ENCODE measurements at places on chromosomes 16 and 17.

DNA sequence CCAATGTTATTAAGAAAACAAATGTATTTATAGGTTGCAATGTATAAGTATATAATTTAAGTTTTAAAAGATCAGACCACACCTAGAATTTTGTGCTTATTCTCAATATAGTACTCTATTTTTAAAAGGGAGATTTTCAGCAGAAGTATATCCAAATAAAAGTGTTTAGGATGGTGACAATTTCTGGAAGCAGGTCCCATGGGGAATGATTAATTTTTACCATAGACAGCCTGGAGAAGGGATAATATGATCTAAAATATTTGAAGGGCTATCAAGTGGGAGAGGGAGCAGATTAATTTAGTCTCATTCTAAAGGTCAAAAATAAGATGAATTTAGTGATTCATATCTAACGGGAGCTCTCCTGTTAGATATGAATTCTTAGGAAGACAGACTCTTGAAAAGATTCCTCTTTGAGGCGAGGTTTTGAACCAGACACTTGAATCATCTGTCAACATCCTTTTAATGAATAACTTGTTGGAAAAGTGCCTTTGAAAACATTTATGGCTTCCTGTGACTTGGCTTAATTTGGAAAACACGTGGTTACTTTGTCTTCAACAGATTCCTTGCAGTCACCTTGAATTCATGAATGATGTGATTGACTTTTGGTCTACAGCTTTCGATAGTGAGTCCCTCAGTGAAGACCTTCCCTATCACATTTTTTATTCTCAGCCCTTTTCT is 29.3 kb upstream of the SMIM36 start:
- DNase-seq = no peak

DNA sequence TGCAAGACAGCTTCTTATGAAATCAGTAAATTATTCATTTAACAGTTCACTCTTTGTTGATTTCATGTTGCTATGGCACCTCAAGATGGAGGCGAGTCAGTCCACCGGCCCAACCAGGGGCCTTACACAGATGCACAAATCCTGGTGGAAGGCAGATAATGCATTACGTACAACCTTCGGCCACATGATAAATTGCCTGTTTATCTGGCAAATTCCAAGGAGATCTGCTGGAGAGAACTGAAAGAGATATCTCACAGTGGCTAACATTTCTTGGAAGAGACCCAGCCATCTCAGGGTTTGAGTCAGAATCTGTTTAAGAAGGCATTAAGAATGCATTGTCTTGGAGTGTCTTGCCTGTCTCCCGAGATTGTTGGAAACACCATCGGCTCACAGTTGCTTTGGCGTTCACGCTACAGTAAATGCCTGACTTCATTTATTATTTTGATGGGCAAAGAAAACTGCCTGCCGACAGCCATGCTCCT is 225.6 kb downstream of the MSI2 start:
- DNase-seq = no peak

DNA sequence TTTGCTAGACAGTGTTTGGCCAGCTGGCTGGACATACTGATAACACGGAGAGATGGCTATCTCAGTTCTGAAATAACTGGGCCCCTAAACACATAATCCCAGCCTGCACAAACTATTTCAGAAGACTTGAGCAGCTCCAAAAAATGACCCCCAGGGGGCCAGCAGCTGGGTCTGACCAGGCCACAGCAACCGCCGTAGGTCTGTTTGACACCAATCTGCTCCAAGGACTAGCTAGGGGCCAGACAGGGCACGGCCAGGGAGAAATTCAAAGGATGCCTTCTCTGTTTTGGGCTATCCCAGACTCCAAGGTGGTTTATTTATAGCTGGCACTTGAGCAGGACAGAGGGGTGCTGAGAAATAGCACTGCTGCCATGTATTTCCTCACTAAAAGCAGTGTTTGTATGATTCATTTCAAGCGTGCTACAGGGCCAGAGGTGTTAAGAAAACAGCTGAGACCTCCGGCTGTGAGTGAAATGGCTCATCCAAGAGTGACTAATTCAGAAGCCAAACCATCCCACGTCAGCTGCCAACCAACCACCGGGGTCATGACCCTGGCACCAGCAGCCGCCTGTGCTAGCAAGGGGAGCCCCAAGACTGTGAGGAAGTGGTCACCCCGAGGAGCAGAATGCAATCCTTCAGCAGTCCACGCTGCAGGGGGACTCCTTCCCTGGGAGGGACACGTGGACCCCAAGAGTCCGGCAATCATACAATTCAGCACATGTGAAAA is 5.7 kb downstream of the GGA2 start:
- DNase-seq = peak; percentile 75

DNA sequence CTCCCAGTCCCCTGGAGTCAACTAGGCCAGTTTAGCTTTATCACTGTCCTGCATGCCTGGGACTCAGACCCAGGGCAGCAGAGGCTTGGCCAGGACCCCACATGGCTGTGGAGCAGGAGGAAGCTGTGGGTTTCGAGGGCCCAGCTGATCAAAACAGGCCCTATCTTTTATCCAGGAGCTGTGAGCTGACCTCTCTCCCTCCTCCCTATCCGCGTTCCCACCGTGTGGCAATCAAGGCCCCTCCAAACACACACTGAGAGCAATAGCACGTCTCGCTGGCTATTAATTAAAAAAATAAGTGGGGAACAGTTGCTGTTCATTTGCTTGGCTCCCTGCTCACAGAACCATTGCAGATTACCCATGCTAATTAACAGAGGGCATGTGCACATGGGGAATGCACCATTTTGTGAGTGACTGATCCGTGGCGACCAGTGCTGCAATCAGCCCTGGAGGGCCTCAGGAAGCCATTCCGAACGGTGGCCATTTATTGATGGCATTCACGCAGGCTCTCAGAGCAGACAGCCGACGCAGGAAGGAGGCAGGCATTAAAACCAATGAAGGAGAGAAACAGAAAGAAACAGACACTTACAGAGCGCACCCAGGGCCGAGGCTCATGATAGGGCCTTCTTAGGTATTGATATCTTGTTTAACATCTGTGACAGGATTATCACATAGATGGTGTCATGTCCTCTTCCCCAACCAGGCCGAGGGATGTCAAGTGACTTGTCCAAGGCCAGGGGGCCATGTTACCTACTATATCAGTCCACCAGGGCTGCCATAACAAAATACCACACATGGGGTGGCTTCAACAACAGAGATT is 157.1 kb downstream of the KATNIP start:
- no peak for DNase-seq

GRCh38 chr17:10058921-10059683 is 139.3 kb downstream of the GAS7 start:
- no peak for DNase-seq

DNA sequence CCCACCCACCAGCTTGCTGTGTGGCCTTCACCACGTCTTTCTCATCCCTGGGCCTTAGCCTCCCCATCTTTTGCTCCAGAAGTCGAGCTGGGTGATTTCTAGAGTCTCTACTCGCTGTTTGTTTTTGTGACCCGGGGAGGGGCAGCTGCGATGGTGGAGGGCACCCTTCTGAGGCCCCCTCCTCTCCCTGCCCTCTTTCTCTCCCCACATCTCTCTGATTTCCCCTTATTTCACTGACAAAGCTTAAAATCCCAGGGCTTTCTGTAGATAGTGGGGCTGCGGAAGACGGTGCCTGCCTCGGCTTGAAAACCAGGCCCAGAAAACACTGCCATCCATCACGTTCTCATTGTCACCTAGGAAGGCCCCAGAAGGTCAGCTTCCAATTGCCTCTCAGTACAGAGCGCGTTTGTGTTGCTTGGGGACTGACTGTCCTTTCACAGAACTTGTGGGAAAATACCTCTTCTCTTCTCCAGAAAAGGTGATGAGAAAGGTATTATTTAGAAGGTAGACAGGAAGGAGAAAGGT is 95.1 kb downstream of the NTN1 start:
- no peak for DNase-seq

- DNase-seq = no peak
Observed at GRCh38 chr17:41382394-41382793, 288 bp upstream of the KRT34 start.

DNA sequence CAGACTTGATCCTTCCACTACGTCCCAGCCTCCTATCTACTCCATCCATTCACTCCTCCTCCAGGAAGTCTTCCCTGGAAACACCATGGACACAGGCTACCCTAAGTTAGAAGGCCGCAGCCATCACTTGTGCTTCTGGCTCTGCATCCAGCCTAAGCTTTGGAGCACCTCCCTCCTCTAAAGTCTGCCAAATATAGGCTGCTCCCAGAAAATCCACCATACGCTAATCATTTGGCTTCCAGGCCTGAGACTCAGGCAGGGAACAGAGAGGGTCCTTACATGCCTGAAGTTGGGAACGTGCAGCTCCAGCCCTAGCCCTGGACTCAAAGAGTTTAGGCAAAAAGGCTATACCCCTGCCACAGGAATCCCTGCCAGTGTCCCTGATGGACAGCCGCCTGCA is 6.7 kb downstream of the PCGF2 start:
- no peak for DNase-seq

GRCh38 chr17:48426019-48426665 is 3.9 kb downstream of the SKAP1 start:
- DNase-seq = no peak

DNA sequence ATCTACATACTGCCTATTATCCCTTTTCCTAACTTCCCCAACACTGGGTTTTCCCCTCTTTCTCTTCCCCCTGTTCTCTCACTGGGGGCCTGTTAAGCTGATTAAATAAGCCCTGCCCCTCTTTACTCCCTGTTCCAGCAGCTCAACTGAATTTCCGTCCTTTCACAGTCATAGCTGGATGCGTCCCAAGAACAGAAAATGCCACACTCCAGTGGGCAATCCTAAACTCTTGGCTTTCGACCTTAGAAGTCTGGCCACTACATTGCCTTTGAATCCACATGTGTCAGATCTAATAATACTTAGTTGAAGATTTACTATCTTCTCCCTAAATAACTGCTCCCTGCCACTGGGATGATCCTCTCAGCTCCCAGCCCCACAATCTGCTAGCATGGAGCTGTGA is 34.5 kb downstream of the KCNJ16 start:
- no peak for DNase-seq

DNA sequence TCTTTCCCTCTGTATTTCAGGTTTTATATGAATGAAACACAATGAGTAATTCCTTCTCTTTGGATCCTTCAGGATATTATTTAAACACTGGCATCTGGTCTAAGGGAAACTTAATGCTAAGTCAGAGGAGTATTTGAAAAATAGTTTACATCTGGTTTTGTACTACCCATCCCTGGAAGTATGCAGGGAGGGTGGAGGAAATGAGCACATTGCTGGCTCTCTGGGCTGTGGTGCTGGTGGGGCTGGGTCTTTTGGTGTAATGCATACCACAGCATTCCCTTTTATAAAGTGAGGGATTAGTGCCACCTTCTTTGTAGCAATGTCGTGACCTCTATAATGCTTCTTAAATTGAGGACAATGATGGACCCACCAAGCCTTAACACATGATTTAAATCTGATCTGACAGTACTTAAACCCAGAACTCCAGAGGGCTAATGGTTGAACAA is 105.5 kb upstream of the AXIN2 start:
- no peak for DNase-seq
